ENCODE measurements at places on chromosomes 5 and 9.

DNA sequence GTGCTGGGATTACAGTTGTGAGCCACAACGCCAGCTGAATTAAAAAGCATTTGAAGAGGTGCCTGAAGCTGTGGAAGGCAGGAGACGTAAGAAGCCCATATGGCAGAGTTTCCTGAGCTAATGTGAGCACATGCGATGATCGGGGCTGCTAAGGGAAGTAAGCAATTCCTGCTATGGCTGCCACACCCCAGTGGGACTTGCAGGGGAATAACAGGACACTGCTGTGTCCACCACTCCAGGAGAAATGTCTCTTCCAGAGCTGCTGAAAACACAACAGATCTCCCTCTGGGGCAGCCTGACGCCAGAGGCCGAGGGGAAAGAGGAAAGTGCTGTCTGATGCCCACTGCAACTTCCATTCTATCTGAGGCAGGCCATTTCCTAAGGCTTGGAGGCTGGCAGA lies 46.2 kb upstream of the ANKRD55 start:
- no peak for DNase-seq

DNA sequence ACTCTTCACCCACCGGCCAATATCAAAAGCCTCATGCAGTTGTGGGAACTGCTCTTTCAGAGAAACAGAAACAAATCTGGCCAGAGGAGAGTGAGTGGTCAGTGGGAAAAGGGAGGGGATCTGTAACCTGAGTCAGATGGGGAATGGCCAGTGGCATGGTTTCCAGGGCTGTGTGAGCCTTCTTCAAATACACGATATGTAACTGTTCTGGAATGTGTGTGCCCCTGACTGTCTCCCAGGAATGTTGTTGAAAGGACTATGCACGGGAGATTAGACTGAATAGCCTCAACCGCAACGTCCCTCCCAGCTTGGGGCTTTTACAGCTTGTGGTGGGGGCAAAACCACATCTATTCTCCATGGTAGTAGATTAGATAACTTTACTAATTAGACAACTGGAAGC lies 60.8 kb downstream of the SH3TC2 start:
- DNase-seq, result no peak

GRCh38 chr5:95857185-95857945 lies 34.8 kb upstream of the GLRX start:
- DNase-seq, result no peak

DNA sequence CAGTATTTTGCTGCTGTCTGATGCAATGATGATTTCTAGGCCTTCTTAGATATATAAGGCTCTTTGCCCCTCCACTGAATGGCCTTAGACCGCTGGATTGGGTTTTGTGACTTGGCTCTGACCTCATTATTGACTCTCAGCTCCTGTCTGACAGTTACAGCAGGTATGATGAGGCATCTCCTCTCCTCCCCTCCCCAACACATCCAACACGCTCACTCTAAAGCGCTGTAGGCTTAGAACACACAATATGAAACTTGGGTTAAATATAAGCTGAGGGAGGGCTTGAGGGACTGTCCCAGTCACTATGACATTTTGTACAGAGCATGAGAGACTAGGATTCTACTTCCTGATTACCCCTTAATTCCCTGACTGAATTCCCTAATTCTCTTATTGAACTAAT lies 18.8 kb upstream of the CER1 start:
- DNase-seq, result no peak

GRCh38 chr5:25006734-25007133 lies 362.0 kb upstream of the CDH10 start:
- no peak for DNase-seq

GRCh38 chr5:16431490-16431889 lies 34.1 kb downstream of the ZNF622 start:
- DNase-seq, result no peak

- no peak for DNase-seq
These were observed 8.8 kb upstream of the SLC6A7 start for GRCh38 chr5:150181027-150181426.

- DNase-seq, result no peak
These were observed 41.4 kb upstream of the F2R start for GRCh38 chr5:76674330-76675066.

DNA sequence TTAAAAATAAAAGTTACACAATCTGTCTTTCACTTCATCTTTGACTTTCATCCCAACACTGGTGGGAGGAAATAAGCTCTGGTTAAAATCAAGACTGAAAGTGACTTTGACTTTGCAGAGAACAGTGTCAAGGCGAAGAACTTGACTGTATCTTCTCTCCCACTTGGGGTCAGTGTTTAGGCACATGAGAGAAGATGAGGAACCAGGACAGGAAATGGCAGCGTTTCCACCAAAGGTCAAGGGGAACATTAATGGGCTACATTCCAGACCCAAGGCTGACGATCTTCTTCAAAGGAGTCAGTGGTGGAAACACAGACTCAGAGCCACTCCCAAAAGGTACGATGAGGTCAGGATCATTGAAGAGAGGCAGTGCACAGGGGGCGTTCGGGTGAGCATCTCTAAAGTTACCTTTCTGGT lies 409.5 kb downstream of the ARHGEF28 start:
- no peak for DNase-seq

DNA sequence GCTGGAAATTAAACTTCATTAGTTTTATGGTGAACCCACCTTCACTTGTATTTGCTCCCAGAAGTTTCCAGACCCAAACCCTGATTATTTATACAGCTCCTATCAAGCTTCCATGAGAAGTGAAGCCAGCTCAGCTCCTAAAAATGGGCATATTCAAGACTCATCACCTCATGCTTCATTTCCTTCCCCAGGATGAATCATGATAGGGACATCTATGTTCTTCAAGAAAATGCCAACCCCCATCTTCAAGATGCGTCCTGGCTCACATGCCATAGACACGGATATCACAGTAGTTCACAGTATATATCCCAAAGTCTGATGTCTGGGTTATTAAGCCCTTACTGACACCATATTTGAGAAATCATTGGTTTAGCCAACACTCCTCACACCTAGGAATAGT lies 217.6 kb downstream of the NPR3 start:
- DNase-seq, result no peak

DNA sequence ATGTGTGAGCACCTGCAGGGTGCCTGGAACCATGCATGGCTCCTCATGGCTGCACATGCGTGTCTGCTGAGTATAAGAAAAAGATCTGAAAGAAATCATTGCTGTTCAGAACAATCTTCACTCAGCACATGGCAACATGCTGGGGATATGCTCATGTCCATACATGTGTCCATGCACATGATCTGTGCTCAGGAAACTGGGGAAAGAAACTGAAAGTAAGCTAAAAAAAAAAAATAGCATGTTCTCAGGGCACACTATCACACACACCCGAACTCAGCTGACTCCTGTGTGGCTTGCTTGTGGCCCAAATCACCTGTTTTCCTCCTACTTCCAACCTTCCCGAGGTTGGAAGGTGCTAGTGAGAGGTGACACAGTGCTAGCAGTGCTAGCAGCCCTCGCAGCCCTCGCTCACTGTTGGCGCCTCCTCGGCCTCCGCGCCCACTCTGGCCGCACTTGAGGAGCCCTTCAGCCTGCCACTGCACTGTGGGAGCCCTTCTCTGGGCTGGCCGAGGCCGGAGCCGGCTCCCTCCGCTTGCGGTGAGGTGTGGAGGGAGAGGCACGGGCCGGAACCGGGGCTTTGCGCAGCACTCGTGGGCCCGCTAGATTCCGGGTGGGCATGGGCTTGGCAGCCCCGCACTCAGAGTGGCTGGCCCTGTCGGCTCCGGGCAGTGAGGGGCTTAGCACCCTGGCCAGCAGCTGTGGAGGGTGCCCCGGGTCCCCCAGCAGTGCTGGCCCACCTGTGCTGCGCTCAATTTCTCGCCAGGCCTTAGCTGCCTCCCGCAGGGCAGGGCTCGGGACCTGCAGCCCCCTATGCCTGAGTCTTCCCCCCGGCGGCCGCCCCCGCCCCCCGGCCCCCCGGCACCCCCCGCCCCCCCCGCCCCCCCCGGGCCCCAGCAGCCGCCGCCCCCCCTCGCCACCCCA lies 76.0 kb downstream of the GADD45G start:
- no peak for DNase-seq

DNA sequence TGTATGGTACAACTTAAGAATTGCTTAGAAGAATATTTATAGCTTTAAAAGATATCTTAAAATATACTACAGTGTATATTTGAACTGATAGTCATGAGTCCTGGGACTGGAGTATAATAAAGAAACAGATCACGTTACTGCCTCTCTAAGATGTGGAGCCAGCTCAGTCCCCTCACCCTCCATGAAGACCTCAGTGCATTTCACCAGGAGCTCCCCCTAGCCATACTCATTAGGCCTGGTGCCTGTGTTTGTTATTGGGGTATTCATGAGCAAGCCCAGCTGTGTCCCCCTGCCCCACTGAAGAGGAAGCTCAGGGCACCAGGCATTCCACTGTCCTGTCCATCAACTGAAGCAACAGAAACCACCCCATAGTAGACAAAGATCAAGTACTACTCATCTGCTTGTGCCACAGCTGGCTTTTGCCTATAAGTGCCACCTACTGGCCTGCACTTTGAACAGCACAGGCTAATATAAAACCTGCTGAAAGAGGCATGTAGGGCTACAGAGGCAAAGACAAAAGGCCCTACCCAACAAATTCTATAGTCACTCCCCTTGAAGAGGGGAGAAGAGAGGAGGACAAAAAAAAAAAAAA lies 850.2 kb upstream of the NUDT12 start:
- no peak for DNase-seq

Data from stimulated activated CD4-positive, alpha-beta T cell treated with anti-CD3 and anti-CD28 coated beads, Interleukin-4, amount 100 ng/mL, for 4 hours (primary cell).